ENCODE measurements at places on chromosomes 2 and 18. TPM values are rescaled to one million over a fixed set of nuclear protein-coding genes. Genes with fewer than 3 reads are reported as not detected.

REG3G gene
- total RNA-seq = not detected

ASB1 gene
- 22.6 TPM for total RNA-seq

PROKR1 gene
- 1.8 TPM for total RNA-seq

IL1A gene
- total RNA-seq = 0.92 TPM

LIPG gene
- 6.9 TPM for total RNA-seq

BOD1L2 gene
- total RNA-seq = not detected

TNFRSF11A gene
- total RNA-seq = 0.46 TPM

SERPINB5 gene
- 0.46 TPM for total RNA-seq

TMEM198 gene
- 13.8 TPM for total RNA-seq

GREB1 gene
- total RNA-seq = 15.0 TPM

NPPC gene
- 4.4 TPM for total RNA-seq

FOXI3 gene
- total RNA-seq = not detected

DSG2 gene
- 6.2 TPM for total RNA-seq

IKZF2 gene
- total RNA-seq = 17.8 TPM

EIF5B gene
- total RNA-seq = 18.7 TPM

MFF gene
- 115 TPM for total RNA-seq

FASTKD2 gene
- total RNA-seq = 53.7 TPM

TMEM163 gene
- 41.3 TPM for total RNA-seq

CDH19 gene
- 0.23 TPM for total RNA-seq

PGAP1 gene
- 133 TPM for total RNA-seq

ING5 gene
- 36.0 TPM for total RNA-seq

IL1F10 gene
- not detected for total RNA-seq

SERPINB10 gene
- total RNA-seq = 0.46 TPM

CD8B2 gene
- total RNA-seq = 0.69 TPM

MOGAT1 gene
- total RNA-seq = not detected

ADRA2B gene
- total RNA-seq = 0.46 TPM

UGT1A5 gene
- total RNA-seq = not detected

DNAJC5G gene
- total RNA-seq = 0.23 TPM

DSG4 gene
- not detected for total RNA-seq

MAP2 gene
- total RNA-seq = 911 TPM

GRB14 gene
- total RNA-seq = 12.5 TPM

COL4A3 gene
- total RNA-seq = 1.8 TPM

AGXT gene
- total RNA-seq = not detected

KCNIP3 gene
- 12.7 TPM for total RNA-seq

CACNB4 gene
- total RNA-seq = 67.8 TPM

ATG9A gene
- 31.8 TPM for total RNA-seq

ASXL3 gene
- total RNA-seq = 74.5 TPM

SERPINB4 gene
- not detected for total RNA-seq

MEIS1 gene
- 54.2 TPM for total RNA-seq

DRC1 gene
- 15.0 TPM for total RNA-seq

GPD2 gene
- total RNA-seq = 112 TPM

RAB17 gene
- total RNA-seq = under 0.01 TPM

CCDC68 gene
- total RNA-seq = 4.4 TPM

ICOS gene
- total RNA-seq = not detected

All from diencephalon (tissue), 1 donor.